AG09319 (cell line): ENCODE measurements at places on chromosomes 2 and 18.
A peak's percentile ranks its signal among the peaks of the same experiment; 100 is the strongest.

- DNase-seq = no peak
Measured at GRCh38 chr2:149787206-149787605, 199.6 kb upstream of the MMADHC start.

DNA sequence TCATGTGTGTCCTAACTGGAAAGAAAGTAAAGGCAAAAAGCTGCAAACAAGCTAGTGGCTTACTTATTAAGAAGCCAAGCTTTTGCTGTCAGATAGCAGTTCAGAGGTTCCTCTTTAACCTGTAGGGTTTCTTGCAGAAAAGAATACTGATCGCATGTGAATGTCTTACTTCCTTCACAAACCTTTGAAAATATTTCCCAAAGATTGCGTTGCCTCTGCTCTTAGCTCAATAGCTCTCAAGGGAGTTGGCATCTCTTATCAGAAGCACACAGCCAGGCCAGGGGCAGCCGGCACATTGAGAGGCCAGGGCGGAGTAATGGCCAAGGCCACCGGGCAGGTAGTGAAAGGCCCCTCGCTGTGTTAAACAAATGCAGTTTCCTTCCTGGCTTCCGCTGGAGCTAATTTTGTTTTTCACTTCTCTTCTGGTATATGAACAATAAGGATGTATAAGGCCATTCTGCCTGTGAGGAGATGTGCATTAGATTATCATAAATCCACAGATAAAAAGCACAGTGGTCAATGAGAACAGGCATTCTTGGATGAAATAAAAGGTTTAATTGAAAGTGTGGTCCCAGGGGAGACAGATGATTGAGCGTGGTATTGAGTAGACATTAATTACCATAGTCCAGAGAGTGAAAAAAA, 542.4 kb upstream of the NRP2 start:
- DNase-seq = no peak

DNA sequence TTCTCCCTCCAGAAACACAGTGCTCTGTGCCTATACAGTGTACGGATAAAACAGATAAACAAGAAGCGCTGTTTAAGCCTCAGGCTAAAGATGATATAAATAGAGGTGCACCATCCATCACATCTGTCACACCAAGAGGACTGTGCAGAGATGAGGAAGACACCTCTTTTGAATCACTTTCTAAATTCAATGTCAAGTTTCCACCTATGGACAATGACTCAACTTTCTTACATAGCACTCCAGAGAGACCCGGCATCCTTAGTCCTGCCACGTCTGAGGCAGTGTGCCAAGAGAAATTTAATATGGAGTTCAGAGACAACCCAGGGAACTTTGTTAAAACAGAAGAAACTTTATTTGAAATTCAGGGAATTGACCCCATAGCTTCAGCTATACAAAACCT, 70.7 kb downstream of the TANK start:
- DNase-seq = no peak

DNA sequence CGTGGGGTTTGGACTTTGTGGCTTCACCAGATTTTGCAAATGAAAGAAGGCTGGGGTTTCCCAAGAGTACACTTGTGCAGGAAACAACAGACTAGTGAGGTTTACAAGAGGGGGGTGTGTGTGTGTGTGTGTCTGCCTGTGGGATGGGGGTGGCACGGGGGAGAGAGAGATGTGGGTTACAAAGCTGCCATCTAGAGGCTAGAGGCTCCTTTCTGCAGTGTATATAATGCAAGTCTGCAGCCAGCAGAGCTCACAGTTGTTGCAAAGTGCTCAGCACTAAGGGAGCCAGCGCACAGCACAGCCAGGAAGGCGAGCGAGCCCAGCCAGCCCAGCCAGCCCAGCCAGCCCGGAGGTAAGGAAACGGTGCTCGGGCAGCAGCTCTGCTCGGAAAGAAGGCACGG, at the start of gene ACKR3:
Gene ACKR3 (plus strand): TSS at position 253 of the 401 bp plus-strand sequence. CDS start 10,641 bp downstream, outside the sequence.
- peak; percentile 84 for DNase-seq

DNA sequence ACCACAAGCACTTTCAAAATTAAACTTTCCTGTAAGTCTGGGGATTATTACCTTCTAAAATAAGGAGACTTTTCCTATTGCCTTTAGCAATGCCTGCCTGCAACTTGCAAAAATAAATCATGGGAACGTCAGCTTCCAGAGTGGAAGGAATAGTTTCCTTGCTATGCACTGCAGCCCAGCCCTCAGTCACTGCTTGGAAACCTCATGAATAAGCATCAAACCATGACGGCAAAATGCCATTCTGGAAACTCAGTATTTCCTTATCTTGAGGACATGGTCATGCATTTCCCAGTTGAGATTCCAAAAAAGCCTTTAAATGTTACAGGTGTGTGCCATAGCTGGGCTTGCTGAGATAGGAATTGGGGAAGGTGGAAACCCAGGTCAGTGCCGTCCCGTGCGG, 84.2 kb upstream of the OTOS start:
- no peak for DNase-seq

DNA sequence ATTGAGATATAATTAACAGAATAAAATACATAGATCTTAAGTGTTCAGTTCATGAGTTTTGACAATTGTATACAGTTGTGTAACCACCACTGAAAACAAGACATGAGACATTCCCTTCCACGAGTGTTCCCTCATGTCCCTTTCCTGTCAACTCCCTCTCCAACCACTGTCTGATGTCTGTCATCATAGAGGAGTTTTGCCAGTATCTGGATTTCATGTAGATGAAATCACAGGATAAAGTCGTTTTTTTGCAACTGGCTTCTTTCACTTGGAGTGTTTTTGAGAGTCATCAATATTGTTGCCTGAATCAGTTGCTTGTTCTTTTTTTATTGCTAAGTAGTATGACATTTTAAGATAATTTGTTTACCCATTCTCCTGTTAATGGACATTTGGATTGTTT, 52.7 kb downstream of the RBMS1 start:
- no peak for DNase-seq

- no peak for DNase-seq
Measured at GRCh38 chr2:215507836-215508235, 72.0 kb upstream of the FN1 start.

GRCh38 chr2:41909584-41909983, 138.2 kb upstream of the PKDCC start:
- no peak for DNase-seq
